ENCODE measurements at places on chromosomes 7 and 10.

DNA sequence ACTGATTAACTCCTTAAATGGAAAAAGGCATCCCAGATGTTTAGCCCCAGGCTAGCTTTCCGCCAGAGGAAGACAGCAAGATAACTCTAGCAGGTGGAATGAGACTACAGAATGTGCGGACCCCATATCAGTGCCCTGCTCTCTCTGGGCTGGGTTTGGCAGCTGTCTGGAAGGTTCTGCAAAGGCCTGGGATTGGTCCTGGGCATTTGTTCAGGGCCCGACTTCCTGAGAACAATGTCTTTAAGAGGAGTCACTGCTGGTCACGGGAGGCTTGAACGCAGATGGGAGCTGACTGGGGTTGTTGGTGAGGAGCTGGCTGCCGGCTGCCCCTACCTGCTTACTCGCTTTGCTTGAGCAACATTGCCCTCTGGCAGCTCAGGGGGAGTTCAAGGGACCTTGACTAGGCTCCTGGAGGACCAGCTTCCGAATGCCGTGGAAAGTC is 130.6 kb upstream of the BTBD16 start:
- peak; percentile 64 for DNase-seq

- peak; percentile 37 for DNase-seq
Observed at GRCh38 chr7:50721160-50721559, 61.5 kb downstream of the GRB10 start.

DNA sequence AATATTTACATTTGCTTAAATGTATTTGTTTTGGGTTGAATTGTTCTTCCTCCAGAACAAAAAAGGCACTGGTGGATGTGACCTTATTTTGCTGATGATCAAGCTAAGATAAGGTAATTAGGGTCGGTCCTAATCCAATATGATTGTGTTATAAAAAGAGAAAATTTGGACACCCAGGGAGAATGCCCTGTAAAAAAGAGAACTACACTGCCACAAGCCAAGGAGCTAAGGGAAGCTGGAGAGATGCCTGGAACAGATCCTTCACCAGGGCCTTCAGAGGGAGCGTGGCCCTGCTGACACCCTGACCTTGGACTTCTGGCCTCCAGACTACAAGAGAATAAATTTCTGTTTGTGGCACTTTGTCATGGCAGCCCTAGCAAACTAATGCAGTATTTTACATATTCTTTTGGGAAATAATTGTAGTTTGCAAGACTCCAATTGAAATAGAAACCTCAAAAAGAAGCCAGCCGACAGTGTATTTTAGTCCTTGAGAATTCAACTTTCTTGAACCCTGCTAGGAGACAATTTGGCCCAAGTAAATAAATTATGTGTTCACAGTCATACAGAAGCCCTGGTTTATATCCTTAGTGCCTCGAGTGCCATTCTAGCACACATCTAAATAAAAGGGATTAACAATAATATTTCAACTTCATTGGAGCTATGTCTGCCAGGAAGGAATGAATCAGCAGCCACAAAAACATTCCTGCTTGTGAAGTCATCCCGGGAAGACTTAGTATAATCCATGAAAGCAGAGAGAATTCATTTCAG is 164.6 kb downstream of the PKD1L1 start:
- DNase-seq: peak; percentile 97

- DNase-seq: no peak
Observed at GRCh38 chr10:88063861-88064557, 200.6 kb downstream of the PTEN start.

DNA sequence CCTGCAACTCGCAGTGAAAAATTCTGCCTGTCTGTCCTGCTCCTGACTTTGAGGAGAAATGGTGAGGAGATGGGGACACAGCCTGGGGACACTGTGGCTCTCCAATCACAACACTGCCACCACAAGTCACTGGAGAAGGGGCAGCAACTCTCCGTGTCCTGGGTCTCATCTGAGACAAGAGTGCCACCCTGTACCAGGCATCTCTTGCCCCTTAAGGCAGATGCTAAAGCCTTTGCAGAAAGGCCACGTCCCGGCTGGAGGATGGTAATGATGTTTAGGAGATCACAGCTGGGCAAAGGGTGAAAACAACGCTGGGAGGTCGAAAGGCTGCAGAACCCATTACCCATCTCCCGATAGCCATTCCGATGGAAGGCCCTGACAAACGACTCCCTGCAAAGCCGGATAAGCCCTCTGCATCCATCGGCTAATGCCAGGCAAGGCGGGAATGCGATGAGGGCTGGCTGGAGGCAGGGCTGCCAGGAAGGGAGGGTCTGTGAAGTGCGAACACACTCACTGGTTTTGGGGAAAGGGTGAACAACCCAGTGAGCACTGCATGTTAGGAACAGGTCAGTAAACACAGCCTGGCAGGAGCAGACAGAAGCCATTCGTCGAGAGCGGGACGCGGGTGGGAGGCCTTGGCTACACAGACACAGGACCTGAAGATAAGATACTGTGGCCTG is 190.8 kb downstream of the ADARB2 start:
- no peak for DNase-seq

- peak; percentile 30 for DNase-seq
Observed at GRCh38 chr7:133354546-133355324, 101.9 kb downstream of the EXOC4 start.

DNA sequence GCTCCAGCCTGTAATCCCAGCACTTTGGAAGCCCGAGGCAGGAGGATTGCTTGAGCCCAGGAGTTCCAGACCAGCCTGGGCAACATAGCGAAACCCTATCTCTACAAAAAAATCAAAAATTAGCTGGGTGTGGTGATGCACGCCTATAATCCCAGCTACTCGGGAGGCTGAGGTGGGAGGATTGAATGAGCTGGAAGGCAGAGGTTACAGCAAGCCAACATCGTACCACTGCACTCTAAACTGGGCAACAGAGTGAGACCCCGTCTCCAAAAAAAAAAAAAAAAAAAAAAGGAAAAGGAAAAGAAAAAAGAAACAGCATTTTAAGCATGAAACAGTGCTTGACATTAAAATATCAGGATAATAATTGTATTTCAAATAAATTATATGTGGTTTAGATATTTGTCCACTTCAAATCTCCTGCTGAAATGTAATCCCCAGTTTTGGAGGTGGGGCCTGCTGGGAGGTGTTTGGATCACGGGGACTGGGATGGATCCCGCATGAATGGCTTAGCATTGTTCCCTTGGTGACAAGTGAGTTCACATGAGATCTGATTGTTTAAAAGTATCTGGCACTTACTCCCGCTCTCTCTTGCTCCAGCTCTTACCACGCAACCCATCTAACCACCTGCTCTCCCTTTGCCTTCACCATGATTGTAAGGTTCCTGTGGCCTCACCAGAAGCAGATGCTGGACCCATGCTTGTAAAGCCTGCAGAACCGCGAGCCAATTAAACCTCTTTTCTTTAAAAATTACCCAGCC is 103.4 kb downstream of the SRPK2 start:
- DNase-seq: no peak

- DNase-seq: peak; percentile 38
Observed at GRCh38 chr7:332646-333392, 42.8 kb downstream of the FOXL3 start.

DNA sequence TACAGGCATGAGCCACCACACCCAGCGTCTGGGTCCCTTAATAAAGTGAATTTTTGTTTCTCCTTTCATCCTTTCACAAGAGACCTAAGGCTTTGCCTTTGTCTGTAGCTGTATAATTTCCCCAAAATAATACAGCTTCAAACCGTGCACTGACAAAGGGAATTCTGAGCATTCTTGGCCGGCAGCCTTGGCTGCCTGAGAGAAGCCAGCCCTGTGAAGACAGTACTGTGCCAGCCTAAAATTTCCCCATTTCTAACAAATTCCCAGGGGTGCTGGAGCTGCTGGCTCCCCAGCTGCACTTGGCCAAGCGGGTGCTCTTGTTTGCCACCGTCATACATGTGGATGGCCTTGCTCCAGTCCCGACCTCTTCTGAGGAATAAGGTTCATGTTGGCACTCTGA is 106.2 kb downstream of the ZMYND11 start:
- no peak for DNase-seq

GRCh38 chr7:3039787-3040186 is 3.9 kb downstream of the CARD11 start:
- DNase-seq: no peak
